ENCODE measurements at places on chromosomes 2 and 18. TPM values are rescaled to one million over a fixed set of nuclear protein-coding genes. Genes with fewer than 3 reads are reported as not detected.
A peak's percentile ranks its signal among the peaks of the same experiment; 100 is the strongest.

DNA sequence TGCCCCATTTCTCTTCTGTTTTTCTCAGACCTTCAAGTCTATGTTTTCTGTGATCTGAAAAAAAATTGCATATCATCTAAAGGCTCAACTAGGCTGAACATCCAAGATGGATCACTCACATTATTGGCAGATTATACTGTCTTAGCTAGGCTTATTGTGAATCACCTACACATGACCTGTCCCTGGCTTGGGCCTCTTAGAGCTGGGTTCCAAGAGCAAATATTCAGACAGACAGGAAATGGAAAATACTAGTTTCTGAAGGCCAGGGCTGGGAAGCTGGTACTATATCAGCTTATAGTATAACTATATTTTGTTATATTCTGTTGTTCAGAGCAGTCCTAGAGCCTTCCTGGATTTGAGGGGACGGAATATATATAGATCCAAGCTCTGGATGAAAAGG, 90.3 kb downstream of the PIK3C3 start:
- no peak for DNase-seq

- DNase-seq: no peak
These were observed 49.8 kb upstream of the TNP1 start for GRCh38 chr2:216909541-216910210.

- DNase-seq: no peak
These were observed 22.8 kb downstream of the CRACDL start for GRCh38 chr2:98912957-98913915.

DNA sequence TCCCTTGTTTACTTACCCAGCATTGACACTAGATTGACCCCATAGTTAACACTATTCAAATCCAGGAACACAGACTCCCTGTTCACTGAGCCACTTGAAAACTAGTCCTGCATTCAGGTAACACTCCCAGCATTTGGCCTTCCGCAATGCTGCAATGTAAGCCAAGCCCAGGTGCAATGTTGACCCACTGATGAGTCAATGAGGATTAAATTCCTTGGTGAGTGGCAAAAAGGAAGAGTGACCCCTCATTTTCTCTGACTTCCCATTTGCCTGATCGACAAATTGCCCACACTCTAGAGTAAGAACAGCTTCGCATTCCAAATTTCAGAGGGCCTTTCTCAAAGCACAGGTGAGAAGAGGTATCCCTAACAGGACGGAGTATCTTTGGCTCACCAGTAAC, 251.9 kb downstream of the FBXO15 start:
- DNase-seq: no peak

DNA sequence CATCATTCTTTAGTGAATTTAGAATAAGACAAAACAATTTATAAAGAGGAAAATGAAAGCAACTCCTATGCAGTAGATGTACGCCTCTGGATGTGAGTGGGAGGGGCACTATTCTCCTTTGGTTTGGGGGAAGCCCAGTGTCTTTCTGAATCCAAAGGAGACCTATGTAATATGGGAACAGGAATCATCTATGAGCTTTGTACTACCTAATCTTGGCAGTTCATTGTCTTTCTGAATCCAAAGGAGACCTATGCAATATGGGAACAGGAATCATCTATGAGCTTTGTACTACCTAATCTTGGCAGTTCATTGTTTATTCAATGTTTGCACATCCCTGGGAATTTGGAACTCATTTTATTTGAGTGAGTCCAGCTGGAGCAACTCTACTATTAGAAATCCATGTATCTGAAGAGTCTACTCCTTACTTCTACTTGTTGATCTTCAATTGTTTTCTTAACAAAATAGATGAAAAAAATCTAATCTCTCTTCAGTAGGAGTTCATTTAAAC, 401.1 kb upstream of the LRATD1 start:
- no peak for DNase-seq

DNA sequence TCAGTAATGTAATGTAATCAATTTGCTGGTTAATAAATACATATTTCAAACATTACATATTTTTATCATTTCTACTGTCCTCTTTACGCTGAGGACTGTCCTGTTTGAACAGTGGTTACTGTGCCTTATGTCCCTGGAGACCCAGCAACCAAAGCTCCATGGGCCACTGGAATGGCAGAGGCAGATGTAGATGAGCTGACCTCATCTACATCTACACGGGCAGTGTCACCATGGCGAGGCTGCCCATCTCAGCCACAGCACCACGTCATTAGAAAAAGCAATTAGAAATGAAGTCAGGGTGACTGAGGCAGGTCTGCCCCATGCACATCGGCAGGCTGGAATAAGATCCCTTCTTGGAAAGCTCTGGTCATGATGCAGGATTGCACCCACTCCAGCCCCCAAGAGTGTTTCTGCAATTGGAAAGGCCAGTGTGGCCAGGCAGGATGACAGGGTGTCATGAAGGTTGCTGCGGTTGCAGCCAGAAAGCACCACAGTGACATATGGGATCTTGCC, 237.5 kb downstream of the NDUFA10 start:
- DNase-seq: no peak

- DNase-seq: peak; percentile 33
These were observed 9.4 kb downstream of the FBLN7 start for GRCh38 chr2:112147382-112148168.

The NOSTRIN gene
- total RNA-seq: 5.0 TPM

DNA sequence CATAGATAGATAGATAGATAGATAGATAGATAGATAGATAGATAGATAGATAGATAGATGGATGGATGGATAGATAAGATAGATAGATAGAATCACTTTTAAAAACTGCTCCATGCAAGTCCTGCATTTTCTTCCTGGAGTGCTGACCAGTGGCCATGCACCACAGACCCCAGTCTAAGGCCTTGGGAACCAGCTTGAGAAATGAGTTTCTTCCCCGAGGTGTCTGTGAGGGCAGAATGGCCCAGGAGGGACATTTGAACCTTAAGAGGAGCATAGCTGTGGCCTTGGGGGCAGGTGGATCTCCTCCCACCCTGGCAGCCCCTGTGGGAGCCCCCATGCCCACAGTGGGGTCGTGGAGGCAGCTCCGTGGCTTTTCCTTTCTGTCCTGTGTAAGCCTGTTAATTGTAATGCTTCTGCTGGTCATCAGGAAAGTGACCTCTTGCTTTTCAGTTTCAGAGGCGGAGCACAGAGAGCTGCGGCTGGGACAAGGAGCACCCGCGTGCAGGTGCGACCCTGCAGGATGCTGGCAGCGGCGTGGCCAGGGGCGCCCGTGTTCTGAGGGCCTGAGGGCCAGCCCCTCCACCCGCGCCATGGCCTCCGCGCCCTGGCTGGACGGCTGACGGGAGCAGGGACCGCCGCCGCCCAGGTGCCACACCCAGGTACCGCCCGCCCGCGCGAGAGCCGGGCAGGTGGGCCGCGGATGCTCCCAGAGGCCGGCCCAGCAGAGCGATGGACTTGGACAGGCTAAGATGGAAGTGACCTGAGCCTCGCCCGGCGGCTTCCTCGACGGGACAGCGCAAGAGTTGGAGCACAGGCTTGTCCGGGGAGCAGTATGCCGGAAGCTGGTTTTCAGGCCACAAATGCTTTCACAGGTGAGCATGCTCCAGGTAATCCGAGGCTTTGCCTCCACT, 168.6 kb downstream of the LDLRAD4 start:
- DNase-seq: no peak

DNA sequence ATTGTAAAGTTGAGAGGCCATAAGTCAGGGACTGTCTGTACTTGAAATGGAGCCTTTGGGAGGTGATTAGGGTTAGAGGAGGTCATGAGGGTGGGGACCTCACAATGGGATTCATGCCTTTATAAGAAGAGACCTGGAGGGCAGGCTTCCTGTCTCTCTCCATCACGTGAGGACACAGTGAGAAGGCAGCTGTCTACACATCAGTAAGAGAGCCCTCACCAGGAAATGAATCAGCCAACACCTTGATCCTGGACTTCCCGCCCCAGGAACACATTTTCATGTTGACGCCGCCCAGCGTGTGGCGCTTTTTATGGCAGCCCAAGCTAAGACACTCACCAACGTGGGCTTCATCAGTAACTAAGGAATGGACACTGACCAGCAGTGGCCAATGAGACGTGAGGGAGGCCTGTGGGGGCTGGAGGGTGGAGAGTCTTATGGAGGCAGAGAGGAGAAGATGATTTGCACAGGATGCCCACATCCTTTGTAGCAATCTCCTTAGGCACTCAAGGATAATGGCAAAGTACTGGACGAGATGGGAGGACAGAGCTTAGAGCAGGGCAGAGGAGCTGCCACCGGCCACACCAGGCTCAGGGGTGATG, 162.7 kb downstream of the EIPR1 start:
- no peak for DNase-seq

GRCh38 chr18:67001052-67001451, 397.2 kb upstream of the CDH19 start:
- DNase-seq: no peak

GRCh38 chr18:9401176-9401575, 66.6 kb downstream of the TWSG1 start:
- DNase-seq: no peak

GRCh38 chr2:189147361-189147760, 32.2 kb downstream of the COL5A2 start:
- DNase-seq: no peak

GRCh38 chr2:98908931-98909316, 27.1 kb downstream of the CRACDL start:
- no peak for DNase-seq

DNA sequence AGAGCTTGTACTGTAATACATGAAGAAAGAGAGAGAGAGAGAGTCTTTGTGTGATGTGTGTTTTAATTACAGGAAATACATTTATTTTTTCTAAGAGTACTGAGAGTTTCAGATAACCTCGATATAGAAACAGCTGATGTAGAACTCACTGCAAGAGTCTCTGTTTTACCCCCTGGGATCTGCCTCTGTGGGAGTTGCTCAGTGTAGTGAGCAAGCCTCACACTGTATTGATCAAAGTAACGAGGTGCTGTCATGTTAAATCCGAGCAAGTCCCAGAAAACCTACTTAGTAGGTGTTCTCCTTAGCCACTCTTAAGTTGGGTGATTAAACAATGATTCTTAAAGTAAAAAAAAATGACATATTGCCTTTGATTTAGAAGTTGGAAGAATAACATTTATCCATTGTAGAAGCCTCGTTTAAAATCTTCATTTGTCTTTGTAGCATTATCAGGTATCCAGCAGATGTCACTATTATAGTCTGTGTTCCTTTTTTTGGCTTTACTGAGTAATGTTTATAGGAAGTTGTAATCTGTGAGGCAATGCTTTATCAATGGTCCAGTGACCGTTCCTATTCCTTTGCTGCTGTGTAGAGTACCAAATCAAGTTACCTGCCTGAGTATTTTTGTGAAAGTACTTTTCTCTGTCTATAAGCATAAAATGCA, 219.0 kb downstream of the MYO3B start:
- no peak for DNase-seq

The ERLEC1 gene
- total RNA-seq: 30.4 TPM

The RDH14 gene
- total RNA-seq: 51.2 TPM

DNA sequence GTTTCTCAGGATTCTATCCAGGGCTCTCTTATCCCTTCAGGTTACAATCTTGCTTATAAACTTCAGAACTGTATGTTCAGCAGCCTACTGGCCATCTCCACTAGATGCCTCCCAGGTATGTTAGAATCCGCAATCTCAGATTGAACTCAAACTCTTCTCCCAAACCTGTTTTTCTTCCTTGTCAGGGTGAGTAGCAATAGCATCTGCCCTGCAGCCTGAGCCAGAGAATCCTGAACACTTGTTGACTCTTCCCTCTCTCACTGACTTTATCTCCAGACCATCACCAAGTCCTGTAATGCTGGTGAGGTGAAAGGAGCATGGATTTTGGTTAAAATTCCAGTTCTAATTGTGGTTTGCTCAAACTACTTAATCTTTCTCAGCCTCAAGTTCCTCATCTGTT, 82.6 kb upstream of the ALPP start:
- no peak for DNase-seq

DNA sequence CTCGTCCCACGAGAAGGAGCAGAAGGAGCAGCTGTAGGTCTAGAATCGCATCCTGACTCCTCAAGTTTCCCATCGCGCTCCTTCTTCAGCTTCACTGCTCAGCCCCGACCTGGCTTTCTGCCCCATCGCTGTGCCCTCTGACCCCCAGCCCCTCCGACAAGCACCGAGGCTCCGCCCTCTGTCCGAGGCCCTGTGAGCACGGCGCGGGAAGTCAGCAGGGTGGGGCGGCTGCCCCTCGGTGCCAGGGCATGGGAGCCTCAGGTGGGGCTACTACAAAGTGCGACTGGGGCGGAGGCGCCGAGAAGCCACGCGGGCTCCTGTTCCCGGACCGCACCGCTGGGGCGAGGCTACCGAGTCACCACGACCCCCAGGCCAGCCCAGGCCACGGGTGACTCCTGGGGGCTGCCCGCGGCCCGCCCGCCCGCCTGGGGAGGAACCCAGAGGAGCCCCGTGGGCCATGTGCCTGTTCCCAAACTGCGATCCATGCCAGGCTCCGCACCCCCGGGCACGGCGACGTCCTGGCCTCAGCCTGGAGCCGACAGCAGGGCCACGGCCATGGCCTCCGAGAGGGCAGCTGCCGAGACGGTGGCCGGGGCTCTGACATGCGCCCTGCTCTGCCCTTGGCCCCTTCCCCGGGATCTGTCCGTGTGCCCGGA, 36.6 kb upstream of the ID2 start:
- no peak for DNase-seq

The LCT gene
- not detected for total RNA-seq

GRCh38 chr18:3114451-3114850, 101.5 kb upstream of the LPIN2 start:
- no peak for DNase-seq

- no peak for DNase-seq
These were observed 12.6 kb upstream of the ELAC1 start for GRCh38 chr18:50955253-50955652.

The STPG4 gene
- total RNA-seq: not detected

DNA sequence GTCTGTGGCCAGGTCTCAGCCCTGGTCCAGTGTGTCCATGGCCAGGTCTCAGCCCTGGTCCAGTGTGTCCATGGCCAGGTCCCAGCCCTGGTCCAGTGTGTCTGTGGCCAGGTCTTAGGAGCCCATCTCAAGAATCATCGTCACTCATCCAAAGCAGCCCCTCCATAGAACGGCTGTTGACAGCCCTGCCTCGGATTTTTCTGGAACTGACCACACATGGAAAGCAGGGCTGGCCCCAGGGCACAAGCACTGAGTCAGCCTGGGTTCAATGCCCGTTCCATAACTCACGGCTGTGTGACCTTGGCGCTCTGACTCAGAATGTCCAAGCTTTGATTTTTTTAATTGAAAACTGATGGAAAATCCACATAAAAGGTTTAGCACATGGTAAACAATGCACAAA, 59.9 kb upstream of the SNTG2 start:
- no peak for DNase-seq

DNA sequence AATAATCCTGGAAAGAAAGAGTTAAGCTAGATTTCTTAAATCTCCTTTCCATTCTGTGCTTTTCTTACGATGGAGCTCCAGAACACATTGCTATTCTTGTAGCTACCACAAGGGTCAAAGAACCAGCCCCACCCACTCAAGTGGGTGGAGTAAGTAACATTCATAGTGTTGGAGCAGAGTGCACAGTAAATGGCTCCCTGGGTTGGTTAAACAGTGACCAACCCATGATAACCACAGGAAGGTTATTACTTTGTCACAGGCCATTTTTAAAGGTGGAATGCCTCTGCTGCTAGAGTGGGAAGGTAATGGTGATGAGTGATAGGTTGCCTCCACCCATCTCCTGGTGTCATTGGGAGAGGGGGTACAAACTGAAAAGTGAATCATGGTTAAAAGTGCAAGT, 13.9 kb downstream of the ARPC2 start:
- DNase-seq: no peak

All from heart right ventricle (tissue), 16 donors.